ENCODE measurements at places on chromosomes 4 and X.

DNA sequence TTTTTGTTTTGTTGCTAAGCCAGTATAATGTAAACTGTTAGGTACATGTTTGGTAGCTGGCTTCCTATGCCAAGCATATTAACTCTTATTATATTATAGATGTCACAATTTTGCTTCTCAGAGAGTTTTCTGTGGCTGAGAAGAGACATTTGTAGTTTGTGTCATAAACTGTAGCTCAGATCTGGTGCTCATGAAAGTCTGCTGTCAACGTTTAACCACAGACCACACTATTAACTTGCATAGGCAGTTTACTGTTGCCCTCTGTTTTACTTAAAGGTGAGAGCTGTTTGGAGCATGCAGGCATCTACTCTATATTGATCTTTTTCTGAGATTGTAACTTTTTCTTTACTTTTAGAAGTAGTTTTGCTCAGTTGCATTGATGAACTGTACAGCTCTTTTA, 166.8 kb downstream of the TLL1 start:
- no peak for DNase-seq

- DNase-seq: no peak
Measured at GRCh38 chr4:95023110-95023509, 265.4 kb downstream of the BMPR1B start.

GRCh38 chr4:162645381-162645780, 481.6 kb upstream of the FSTL5 start:
- DNase-seq: no peak

- no peak for DNase-seq
Measured at GRCh38 chrX:111244235-111244750, 26.0 kb downstream of the CAPN6 start.

- DNase-seq: no peak
Measured at GRCh38 chr4:159370286-159370685, 267.4 kb downstream of the RAPGEF2 start.

- DNase-seq: no peak
Measured at GRCh38 chrX:20140420-20140819, 1.2 kb downstream of the EIF1AX start.

GRCh38 chrX:47577424-47577823, 4.8 kb upstream of the TIMP1 start:
- no peak for DNase-seq

DNA sequence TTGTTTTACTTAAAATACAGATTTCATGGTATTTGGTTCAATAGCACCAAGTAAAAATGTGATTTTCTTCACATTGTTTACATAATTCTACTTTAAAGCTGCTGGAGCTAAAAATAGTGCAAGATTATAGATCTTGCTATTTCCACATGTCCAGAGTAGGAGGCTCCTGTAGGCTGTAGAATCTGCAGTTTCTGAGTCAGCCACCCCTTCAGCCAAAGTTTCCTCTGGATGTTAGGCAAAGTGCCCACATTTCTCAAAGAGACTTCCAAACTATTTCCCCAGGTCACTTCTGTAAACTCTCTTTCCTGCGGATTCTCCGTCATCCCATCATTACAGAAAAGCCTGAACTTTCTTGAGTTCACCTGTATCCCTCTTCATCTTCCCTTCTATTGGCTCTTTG, 342.5 kb upstream of the FSTL5 start:
- DNase-seq: no peak

DNA sequence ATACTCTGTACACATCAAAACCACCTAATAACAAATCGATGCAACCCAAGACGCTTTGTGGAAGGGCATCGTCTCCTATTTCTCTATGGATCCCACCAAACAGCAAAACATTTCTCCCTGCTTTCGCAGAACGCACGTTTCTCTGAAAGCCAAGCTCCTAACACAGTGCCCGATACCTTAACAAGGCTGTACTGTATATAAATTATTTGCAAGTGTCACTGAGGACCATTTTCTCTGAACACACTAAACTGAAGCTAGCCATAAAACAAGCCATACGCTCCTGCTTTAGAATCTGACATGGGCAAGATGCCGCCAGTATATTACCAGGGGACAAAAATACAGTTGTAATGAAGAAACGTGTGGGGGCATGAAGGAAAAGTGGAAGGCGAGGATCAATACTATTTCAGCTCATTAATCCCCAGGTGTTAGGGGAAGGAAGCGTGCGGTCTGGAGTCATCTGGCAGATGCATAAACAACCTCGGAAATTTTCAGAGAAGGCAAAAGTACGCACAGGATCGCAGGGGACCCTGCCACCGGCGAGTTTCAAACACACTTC, 703 bp downstream of the KCNIP4 start:
- DNase-seq: no peak

- no peak for DNase-seq
Measured at GRCh38 chr4:158157412-158157811, 15.4 kb downstream of the GASK1B start.

Data from effector CD8-positive, alpha-beta T cell (primary cell).